ENCODE measurements at places on chromosomes 13 and 19.

- DNase-seq = no peak
Measured at GRCh38 chr13:113499936-113500335, 9.4 kb upstream of the DCUN1D2 start.

GRCh38 chr13:99297331-99297730 lies 9.9 kb downstream of the GPR183 start:
- no peak for DNase-seq

DNA sequence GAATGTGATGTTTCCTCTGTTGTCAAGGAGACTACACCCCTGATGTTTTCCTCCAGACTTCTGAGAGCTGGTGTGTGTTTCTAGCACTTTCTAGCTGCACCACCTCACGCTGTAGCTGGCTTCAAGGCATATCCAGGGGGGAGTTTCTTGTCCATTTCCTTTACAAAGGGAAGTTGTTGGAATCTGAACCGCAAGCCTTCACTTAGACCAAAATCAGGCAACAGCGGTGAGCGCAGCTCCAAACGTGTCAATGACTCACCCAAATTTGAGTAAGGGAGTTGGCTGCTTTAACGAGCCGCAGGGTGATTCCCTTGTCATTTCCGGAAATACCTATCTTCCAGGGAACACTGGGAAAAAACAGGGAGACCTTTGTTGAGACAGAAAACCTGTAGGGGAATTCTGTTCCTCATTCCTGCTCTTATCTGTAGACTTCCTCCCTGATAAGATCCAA lies 2.5 kb downstream of the LDLR start:
- no peak for DNase-seq

GRCh38 chr19:9883231-9883758 lies 48.2 kb downstream of the PIN1 start:
- DNase-seq = no peak

- DNase-seq = no peak
Measured at GRCh38 chr13:30148786-30149185, 158.6 kb downstream of the KATNAL1 start.

GRCh38 chr13:34867590-34867989 lies 74.5 kb upstream of the NBEA start:
- DNase-seq = no peak

DNA sequence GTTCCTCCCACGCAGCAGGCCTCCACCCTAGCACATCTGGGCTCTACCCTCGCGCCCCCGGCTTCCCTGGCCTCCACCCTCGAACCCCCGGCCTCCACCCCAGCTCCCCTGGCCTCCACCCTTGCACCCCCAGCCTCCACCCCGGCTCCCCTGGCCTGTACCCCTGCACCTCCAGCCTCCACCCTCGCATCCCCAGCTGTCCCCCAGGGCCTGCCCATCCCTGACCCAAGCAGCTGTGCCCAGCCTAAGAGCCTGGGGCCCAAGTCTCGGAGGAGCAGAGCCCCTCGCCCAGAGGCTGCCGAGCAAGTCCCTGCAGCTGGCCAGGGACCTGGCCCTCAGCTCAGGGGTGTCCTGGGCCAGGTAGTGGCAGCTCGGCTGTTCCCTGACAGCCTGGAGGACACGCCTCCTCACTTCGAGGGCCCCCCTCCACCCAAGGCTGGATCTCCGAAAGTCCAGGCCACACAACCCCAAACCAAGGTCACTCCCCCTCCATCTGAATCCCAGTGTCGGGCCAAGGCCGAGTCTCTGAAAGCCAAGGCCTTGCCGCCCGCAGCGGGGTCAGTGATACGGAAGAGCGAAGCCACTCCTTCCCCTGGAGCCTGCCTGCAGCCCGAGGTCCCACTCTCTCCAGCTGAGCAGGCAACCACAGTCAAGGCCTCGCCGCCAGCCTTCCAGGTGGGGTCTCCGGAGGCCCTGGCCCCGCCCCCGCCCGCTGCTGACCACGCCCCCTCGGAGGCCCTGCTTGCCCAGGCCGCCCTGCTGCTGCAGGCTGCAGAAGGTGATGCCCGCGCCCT lies 7.9 kb upstream of the ARHGAP33 start:
- no peak for DNase-seq

Measured in stimulated activated CD4-positive, alpha-beta T cell treated with anti-CD3 and anti-CD28 coated beads, Interleukin-15, amount 100 ng/mL, for 48 hours (primary cell).